ENCODE measurements at places on chromosomes 1 and 21.

GRCh38 chr1:231924180-231924579 is 297.6 kb downstream of the DISC1 start:
- no peak for ATAC-seq

DNA sequence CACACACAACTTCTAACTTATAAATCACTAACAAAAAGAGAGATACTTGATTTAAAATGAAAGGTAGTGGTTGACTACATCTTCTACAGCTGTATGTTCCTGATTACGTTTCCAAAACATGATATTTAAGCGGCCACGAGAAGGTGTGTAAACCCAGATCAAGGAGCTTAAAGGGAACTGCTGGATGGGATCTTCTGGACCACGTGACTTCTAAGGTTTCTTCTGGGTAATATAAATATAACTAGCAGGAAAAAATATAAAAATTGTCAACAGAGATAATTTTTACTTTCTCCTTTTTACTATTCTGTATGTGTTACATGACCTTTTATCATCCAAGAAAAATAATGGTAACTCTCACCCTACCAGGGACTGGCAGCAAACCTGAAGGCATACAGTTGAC is 66.2 kb downstream of the TTLL7 start:
- no peak for ATAC-seq

- no peak for ATAC-seq
Measured at GRCh38 chr1:211549092-211549711, 29.8 kb downstream of the SLC30A1 start.

GRCh38 chr1:226974544-226975258 is 34.6 kb downstream of the COQ8A start:
- no peak for ATAC-seq

DNA sequence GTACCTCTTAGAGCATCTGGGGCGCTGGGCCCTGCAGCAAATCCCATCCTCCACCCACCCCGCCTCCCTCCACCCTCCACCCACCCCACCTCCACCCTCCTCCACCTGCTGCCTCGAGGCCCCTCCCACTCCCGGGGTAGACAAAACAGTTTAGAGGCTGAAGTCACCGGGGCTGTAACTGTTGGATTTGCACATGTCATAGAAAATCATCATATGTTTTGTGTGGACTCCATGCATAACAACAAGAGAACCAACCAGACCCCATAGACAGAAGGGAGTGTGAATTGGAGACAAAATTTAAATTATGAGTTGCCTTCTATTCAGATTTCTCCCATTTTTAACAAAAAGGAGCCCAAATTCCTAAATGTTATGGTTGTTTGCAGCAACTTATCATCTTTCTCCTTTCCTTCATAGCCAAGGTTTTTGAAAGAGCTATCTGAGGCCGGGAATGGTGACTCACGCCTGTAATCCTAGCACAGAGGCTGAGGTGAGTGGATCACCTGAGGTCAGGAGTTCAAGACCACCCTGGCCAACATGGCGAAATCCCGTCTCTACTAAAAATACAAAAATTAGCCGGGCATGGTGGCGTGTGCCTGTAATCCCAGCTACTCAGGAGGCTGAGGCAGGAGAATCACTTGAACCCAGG is 28.2 kb upstream of the LGALS8 start:
- no peak for ATAC-seq

DNA sequence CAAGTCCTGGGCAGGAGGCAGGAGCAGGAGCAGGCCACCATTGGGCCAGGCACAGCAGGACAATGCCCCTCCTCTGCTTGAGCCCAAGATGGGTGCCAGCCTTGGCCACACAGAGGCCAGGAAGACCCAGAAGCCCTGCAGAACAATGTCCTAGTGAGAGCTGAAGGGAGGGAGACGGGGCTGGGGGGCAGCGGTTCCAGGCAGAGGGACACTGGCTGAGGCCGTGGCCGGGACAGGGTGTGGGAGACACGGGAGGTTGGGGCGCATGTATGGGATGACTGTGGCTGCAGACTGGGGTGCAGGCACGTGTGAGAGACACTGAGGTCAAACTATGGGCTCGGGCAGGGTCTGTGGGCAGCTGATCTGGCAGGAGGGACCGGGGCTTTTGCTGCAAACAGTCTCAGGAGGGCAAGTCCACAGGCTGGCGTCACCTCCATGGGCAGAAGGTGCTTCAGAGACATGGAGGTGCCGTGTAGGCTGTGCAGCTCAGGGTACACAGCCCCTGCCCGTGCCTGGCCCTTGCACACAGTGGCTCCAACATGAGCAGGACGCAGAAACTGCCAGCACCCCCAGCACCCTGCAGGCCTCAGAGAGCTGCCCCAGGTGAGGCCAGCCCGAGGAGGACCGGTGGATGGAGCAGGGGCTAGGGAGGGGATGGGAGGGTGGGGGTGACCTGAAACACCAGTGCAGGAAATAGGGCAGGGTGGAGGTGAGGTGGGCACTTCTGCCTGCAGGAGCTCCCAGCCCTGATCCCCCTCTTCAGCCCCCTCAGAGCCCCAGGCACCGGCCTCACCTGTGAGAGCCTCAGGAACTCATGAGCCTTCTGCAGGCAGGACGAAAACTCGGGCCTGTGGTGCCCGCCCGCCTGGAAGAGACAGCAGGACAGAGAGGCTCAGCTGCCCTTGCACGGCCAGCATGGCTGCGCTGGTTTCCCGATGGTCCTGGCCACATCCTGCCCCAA is 19.5 kb downstream of the LSS start:
- ATAC-seq, result no peak

DNA sequence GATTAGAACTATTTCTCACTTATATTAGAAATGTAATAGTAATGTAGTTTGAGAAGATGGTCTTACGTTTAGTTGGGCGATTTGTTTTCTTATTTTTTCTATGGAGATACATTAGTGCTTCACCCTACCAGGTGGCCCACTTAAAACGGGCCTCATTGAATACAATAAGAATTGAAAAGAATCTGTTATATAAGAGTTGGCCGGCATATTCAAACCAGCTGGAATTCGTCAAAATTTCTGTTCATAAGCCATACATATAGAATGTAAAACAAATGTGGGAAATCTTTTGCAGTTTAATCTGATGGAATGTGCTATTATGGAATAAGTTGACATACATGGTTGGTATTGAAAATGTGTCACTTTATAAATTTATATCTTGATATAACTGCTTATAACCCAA is 96.4 kb upstream of the C1orf105 start:
- no peak for ATAC-seq
